ENCODE measurements at places on chromosomes 12 and 14.

GRCh38 chr12:105013892-105014291, 27.8 kb downstream of the NOPCHAP1 start:
- no peak for DNase-seq

DNA sequence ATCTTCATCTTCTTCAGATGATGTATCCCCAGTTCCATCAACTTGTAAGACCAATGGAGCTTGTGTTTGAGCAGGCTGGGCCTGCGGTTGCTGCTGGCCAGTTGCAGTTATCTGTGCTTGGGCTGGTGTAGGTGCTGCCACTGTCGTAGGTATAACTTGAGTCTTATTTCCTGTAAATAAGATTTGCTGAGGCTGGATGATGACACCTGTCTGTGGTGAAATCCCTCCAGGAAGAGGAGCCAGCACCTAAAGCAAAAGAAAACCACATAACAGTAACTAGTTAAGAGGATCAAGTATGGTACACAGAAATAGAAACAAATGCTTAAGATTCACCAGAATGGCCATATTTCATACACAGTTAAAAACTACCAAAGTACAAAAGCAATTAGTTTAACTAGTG, 28.2 kb downstream of the GTF2A1 start:
- DNase-seq, result no peak

DNA sequence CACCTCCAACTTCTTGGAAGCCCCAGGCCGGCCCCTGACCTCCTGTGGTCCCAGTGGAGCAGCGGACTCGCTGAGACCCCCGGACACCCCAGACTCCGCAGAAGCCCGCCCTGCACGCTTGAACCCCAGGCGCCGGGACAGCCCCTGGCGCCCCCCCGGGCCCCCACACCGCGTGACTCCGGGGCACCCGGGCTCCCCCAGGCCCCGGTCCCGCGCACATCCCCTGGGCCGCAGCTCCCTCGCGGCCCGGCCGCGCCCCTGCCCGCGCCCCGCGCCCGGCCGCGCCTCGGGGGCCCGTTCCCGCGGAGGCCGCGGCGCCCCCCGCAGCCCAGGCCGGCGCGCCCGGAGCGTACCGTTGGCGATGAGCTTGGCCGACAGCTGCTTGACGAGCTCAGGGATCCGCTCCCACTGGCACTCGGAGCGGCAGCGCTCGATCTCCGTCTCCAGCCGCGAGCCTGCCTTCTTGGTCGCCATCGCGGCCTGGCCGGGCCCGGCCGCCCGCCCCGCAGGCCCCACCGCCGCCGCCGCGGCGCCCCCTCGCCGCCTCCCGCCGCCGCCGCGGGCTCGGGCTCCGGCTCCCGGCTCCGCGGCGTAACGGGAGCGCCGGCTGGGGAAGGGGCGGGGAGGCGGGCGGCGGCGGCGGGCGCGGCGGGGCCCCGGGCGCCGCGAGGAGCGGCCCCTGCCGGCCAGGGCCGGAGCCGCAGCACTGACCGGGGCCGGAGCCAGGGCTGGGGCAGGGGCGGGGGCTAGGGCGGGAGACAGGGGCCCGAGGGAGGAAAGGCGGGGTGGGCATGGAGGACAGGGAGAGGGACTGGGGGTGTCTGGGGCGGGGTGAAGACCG, at the start of gene TTC7B:
TTC7B (minus strand) TSS at position 609 of the 841 bp plus-strand sequence; CDS start at position 474, 135 bp downstream.
- DNase-seq, result peak; percentile 13

- DNase-seq, result no peak
Observed at GRCh38 chr14:58571769-58572472, 65.8 kb upstream of the DACT1 start.

DNA sequence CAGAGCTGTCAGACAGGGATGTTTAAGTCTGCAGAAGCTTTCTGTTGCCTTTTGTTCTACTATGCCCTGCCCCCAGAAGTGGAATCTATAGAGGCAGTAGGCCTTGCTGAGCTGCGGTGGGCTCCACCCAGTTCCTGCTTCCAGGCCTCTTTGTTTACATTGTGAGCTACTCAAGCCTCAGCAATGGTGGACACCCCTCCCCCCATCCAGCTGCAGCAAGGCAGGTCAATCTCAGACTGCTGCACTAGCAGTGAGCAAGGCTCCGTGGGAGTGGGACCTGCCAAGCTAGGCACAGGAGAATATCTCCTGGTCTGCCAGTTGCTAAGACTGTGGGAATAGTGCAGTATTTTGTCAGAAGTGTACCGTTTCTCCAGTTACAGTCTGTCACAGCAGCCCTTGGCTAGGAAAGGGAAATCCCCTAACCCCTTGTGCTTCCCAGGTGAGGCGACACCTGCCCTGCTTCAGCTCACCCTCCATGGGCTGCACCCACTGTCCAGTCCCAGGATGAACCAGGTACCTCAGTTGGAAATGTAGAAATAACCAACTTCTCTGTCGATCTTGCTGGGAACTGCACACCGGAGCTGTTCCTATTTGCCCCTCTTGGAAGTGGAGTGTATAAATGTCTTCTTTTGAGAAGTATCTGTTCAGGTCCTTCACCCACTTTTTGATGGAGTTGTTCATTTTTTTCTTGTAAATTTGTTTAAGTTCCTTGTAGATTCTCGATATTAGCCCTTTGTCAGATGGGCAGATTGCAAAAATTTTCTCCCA, 213.5 kb upstream of the SLC38A2 start:
- DNase-seq, result no peak

DNA sequence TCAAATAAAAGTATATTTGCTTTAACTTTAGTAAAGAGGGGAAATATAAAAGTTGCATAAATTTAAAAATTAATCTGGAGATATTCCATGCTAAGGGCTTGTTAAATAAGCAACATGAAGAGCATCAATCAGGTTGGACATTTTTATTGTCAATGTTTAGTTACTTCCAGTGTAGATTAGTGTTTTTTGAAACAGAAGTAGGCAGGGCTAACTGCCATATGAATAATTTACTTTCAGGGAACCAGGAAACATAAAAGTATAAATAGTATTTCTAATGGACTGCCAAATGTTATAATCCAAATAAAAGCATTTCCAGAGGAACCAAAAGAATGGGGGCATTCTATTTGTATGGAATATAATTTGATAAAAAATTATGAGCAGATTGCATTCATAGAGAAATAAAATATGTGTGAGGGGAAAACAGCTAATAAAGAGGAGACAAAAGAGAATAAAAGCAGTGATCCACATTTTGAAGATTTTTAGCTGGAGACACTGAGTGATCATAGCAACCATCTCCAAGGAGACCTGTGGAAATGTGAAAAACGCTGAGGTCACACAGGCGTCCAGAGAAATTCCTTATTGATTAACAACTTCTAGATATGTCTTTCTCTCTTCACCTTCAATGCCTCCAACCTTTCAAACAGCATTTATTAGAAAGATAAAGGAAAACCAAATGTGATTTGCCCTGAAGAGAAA, 70.8 kb downstream of the SRGAP1 start:
- no peak for DNase-seq

GRCh38 chr12:6049992-6050391, 74.5 kb downstream of the VWF start:
- DNase-seq, result no peak

DNA sequence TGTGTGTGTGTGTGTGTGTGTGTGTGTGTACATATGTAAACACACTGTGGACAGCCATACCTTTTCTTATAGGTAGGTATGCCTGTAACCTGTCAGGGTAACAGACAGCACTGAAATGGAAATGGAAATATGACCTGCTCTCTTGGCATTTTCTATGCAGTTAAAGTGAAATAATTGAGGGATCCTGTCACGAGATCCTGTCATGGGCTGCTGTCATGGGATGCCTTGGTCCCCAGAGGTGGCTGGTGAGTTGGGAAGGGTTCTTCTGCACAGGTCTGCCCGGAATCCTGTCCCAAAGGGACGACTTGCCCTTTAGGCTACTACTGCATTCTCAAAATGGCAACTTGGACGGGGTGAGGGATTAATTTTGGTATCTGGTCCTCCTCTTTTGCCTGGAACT, 47.3 kb downstream of the ELK3 start:
- DNase-seq, result no peak

DNA sequence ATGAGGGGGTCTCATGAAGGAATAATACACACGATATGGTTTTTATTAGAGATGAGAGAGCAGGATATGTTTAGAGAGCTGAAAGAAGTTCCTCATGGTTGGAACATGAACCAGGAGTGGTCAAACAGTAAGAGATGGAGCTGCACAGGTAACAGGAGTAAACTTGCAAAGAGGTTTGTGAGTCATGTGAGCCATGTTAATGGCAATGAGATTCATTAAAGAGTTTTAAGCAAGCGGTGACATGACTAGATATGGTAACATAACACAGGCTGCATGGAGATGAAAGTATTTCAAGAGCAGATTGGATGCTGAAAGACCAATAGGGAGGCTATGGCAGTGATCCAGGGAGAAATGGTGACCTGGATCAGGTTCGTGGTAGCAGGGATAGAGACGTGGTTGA, 62.6 kb upstream of the SSTR1 start:
- no peak for DNase-seq

GRCh38 chr12:22494319-22494718, 50.0 kb downstream of the C2CD5 start:
- DNase-seq, result no peak

DNA sequence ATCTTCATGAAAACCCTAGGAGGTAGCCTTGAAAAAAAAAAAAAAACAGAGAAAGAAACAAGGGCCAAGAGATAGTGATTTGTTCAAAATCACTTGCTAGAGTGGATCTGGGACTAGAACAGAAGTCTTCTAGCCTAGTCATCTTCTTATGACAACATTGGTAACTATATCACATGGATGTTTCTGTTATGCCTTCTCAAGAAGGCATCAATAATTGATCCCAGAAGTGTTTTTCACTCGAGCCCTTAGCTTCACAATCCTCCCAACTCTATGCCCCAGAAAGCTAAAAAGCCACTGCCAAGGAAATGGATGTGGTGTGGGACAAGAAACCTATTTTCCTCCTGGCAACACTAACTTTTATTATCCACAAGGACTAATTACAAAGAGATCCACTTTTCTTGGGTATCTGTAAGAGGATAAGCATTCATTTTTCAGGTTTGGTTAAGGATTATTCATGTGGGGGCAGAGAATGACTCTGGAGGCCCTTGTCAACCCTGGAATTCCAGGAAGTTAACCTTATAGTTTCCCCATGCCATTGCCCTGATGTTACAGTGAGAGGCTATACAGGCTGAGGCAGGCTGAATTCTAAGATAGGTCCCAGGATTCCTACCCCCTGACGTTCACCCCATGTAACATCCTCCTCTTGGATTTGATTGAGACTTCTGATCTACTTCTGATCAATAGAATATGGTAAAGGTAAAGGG, 67.7 kb upstream of the CPM start:
- no peak for DNase-seq

DNA sequence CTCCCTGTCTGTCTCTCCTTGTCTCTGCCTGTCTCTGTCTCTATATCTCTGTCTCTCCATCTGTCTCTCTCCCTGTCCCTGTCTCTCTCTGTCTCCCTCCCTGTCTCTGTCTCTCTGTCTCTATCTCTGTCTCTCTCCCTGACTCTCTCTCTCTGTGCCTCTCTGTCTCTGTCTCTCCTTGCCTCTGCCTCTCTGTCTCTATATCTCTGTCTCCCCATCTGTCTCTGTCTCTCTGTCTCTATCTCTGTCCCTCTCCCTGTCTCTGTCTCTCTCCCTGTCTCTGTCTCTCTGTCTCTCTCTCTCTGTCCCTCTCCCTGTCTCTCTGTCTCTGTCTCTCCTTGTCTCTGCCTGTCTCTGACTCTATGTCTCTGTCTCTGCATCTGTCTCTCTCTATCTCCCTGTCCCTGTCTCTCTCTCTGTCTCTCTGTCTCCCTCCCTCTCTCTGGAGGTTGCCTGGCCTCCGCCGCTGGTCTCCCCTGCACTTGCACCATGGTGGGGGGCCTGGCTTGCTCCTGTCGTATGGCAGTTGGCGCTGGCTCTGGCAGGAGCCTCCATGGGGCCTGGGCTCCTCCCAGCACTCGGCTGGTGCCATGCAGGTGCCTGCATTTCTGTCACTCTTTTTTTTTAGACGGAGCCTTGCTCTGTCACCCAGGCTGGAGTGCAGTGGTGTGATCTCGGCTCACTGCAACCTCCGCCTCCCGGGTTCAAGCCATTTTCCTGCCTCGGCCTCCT, 28.3 kb downstream of the MMP17 start:
- DNase-seq, result no peak

DNA sequence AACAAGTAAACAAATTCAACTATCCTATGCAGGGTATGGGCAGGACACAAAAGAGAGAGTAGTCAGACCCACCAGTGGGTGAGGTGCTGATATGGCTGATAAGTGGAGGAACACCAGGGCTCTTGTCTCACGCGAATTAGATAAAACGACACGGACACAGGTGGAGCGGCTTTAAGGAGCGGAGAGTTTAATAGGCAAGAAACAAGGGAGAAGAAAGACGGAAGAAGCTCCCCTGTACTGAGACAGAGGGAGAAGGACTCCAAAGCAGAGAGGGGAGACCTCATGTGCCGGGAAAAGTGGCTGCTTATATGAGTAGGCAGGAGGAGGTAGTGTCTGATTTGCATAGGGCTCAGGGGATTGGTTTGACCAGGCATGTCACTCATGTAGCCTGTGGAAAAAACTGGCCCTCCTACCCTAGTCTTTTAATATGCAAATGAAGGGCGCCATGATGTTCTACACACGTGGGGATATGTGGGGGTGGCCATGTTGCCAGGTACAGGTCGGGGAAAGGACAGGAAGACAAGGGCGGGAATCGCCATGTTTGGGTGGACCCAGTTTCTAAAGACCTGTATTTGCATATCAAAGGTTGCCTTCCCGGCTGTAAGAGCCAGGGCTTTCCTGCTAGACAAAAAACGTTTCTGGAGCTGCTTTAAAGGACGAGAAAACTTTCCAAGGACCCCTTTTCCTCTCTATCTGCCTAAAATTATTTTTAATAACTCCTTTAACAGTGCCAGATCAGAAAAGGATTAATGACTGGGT, 28.8 kb downstream of the RPGRIP1 start:
- DNase-seq, result no peak

DNA sequence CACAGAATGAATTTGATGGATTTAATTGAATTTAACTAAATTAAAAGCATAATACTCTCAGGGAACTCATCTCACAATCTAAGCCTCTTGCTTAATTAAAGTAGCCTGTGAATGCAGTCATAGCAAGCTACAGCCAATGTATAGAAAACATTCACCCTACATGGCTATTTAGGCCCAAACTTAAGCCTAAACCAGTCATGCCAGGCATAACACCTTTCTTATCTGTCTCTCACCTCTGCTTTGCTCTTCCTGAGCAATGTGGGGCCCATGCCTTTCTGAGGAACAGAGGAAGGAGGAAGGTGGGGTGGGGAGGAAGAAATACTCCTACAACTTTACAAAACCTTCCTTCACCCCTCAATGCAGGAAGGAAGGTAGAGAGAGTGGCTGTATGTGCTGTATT, 29.1 kb downstream of the IFNG-AS1 start:
- no peak for DNase-seq
